ENCODE measurements at places on chromosomes 7 and 10.

- no peak for DNase-seq
Observed at GRCh38 chr10:101029520-101030295, 1.2 kb downstream of the PDZD7 start.

GRCh38 chr10:21493784-21494183 is 31.7 kb downstream of the SKIDA1 start:
- no peak for DNase-seq

- DNase-seq, result no peak
Observed at GRCh38 chr7:93196336-93196735, 29.9 kb downstream of the HEPACAM2 start.

DNA sequence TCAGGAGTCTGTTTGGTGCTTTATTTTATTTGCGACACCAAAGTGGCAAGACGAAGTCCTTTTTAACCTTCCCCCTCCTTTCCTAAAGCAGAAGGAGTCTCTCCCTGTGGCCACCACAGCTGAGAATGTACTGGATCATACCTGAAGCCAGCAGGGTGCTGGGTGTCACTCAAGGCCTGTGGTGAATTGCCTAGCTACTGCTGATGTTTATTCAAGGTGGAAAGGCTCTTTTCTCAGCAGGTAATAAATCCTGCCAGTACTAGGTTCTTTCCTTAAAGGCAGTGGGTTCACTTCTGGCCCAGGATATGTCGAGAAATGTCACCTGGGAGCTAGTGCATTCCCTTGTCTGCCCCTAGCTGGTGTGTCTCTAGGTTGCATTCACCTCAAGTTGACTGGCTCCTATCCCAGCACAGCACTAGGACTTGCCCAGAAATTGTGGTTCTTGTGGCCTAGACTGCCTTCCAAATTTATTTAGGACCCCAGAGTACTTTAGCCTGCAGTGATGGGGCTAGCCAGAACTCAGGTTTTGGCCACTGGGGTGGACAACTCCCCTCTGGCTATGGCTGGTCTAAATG is 60.8 kb upstream of the FAM3C start:
- no peak for DNase-seq

DNA sequence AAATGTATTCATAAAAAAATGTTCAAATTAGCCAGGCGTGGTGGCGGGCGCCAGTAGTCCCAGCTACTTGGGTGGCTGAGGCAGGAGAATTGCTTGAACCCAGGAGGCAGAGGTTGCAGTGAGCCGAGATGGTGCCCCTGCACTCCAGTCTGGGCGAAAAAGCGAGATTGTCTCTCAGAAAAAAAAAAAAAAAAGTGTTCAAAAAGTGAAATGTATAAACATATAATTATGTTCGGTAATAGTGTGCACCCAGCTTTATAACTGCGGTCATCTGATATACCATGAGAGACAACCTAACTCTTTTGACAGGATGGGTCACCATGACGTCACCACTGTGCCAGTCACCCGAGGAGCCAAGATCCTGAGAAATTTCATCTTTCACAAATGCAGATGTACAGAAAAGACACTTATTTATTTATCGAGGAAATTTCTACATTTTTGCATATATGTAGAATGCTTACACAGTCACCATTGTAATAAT is 594 bp upstream of the RP9 start:
- no peak for DNase-seq

DNA sequence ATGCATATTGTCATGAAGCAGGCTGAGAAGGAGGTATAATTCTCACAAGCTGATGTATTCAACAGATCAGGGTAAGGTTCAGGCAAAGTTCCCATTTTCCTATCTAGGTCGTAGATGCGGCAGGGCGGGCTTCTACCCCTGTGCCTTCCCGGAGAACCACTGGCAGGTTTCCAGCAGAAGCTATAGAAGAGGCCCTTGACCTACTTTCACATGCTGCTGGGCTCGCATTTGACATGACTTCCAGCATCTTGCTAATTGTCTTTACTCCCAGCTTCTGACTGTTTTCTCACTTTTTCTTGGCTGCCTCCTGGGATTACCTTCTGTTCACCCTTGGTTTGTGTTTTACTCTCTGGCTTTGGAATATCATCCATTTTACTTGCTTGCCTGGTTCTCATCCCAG is 32.6 kb upstream of the ORC5 start:
- peak; percentile 62 for DNase-seq

GRCh38 chr10:7261351-7261750 is 149.5 kb downstream of the SFMBT2 start:
- DNase-seq, result no peak

DNA sequence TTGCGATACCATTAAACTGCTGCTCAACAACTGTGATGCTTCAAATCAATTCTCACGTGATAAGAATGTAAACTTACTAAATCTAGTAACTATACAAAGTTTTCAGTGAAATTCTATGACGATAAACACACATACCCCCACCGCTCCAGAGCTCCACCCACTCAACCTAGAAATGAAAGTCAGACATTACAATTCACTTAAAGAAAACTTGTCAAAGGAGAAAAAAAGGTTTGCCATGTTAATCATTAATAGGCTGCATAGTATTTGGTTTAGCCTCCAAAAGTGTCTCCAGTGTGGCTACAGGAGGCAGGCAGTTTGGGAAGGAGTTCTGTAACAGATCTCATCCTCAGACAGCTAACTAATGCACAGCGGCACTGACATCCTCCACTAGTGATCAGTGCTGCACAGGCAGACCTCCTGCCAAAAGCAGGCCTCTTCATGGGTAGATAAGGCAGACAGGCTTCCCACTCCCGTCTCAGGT is 3.1 kb downstream of the HERPUD2 start:
- no peak for DNase-seq

GRCh38 chr10:15737656-15738055 is 17.9 kb upstream of the ITGA8 start:
- no peak for DNase-seq

DNA sequence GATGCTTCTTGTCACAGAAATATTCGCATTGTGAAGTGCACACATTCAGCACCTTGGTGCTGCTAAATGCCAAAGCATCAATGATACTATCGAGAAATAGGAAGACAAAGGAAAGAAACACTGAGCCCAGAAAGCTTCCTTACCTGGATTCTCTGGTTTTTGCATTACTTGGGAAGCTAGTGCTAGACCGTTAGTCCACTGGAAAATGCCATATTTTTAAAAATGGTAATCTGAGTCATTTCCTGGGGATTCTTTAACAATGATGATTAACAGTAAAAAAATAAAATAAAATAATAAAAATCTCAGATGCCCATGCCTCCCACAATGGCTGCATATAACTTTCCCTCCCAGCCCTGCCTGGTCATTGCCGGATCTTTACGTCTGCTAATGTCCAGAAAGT is 420.1 kb upstream of the MGMT start:
- DNase-seq, result no peak

DNA sequence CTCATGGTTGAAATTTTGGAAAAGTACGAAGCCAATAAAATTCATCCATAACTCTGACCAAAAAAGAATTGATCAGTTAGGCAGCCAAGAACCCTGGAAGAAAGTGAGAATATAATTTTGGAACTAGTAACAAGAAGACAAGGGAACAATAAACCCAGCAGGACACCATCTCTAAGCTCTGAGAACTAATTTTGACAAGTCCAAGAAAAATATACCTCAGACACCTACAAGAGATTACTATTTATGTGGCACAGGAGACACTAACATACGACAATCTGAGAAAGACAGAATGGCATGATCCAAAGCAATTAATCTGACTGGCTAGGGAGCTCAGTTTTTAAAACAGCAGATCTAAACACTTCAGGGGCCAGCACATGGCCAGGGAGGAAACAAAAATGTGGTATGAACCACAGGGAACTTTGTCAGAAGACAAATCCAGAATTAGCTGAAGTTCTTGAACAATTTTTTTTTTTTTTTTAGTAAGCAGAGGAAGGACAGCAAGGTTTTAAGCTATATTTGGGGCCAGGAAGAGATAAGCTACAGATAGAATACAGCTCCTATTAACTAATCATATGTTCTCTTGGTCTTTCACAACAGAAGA is 38.9 kb downstream of the PARD3 start:
- DNase-seq, result no peak

DNA sequence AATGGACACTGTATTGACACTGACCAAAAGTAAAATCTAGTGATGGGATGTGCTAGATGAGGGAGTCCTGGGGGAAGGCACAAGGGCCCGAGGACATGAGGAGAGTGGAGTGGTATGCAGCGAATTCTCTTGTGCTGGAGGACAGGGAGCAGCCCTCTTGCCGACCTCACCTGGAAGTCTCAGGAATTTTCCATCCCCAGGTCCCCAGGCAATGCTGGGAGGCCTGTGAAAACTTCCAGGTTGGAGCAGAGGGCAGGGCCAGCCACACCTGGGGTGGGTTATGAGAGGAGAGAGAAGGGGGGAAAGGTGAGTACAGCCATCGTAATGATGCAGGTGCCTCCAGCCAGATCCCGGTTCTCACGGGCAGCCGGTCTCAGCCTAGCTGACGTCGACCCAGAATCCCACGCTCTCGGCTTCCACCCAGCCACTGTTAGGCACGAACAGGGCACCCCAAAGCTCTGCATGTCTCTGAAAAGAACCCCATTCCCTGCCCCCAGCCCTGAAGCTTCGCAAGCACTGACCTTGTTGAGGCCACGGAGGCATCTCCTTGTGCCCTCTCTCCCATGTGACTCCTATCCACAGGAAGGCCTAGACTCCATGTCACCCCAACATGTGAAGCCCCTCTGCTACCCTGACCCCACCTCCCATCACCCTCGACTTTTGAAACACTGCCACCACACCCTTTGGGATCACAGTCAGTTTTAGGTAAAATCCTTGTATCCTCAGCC is 239.7 kb upstream of the MYO3A start:
- DNase-seq, result no peak

DNA sequence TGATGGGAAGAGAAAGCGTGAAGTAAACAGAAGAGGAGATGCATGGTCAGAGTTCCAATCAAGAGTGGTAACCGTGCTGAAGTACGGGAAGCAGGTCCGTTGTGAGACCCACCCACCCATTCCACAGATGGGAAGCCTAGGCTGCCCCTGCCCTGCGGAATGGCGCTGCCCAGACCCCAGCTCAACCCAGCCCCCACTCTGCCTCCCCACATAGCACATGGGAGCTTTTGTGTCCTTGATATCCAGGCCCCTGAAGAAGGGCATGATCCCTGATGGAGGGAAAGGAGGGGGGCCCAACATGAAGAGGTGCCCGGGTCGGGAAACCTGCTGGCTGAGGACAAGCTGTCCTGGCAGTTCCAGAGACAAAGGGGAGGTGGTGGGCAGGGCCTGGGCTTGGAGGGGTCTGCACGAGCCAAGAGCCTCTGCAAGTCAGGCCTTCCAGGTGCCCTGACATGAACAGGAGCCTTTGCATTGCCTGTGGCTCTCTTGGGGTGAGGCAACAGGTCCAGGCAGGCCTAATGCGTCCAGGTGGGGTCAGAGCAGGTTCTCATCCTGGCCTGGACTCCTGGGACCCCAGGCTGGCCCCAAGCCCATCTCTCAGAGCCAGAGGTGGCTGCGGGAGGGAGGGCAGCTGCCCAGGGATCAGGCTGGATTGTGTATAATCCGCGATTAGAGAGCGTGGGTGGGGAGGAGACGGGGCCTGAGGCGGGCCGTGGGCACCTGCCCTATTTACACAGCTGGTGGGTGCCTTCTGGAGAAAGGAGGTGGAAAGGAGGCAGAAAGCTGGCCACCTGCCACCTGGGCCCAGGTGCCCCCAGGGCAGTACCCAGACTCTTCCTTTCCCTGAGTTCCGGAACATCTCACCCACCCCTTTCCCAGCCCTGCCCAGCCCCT is 23.5 kb downstream of the YKT6 start:
- peak; percentile 97 for DNase-seq

GRCh38 chr7:135795846-135796570 is 47.4 kb upstream of the FAM180A start:
- DNase-seq, result no peak

- no peak for DNase-seq
Observed at GRCh38 chr10:88505680-88506215, 77.4 kb downstream of the RNLS start.

DNA sequence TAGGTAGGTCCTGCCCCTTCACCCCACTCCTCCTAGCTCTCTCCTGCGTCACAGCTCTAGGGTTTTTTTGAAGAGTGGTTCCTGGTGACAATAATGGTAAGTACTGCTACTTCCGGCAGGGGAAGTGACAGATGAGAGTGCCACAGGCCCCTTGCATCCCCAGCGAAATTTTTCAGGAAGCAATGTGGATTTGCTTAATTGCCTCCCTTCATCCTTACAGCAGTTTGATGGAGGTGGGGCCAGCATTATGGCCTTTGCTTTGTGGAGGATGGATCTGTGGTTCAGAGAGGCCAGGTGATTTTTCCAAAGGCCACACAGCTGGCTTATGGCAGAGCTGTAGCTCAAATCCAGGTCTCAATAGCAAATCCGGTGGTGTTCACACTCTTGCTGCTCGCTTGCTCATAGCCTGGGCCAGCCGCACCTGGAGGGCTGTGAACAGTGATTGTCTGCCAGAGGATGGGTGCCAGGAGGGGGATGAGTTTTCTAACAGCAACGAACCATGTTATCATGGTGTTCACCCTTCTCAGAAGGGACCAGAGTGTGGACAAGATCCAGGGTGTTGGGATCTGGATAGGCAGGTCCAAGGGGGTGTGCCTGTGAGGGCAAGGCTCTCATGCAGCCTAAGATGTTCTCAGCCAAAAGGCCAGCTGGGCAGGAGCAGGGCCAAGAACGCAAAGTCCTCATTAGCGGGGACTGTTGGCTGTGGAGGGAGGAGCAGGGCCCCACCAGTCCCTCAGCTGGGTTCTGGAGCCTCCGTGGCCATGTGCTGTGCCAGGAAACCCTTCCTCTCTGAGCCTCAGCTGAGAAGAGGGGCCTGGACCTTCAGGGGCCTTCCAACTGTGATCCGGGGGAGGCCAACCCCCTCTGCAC is 89.0 kb downstream of the EMX2 start:
- no peak for DNase-seq

DNA sequence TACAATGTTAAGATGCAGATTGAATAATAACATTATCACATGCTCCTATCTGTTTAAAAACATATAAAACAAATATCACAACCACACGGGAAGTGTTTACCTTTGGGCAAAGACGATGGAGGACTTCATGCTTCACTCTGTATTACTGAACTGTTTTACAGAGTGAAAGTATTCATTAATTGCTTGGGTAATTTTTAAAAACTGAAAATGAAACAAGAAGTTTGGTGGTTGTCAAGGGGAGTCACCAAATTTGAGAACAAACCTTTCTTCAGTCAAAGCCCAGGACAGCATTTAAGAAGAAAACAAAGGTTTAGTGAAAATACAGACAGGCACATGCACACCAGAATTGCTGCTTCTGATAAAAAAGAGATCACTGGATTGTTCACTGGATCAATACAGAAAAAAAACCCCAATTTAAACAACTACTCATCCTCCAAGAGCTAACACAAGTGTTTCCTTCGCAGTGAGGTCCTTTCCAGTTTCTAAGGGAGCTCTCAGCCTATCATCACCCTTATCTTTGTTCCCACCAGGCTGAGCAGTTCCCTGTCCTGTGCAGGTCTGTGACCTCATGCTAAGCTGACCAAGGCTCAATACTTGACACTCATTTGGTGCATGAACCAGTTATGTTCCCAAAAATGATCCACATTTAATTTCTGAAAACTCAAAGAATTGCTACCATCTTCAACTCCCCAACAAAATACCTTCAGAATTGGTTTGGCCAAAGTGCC is 8.8 kb downstream of the PARP12 start:
- DNase-seq, result no peak

Data from DMS79 (cell line).